ENCODE measurements at places on chromosomes 5 and 9. TPM values are rescaled to one million over a fixed set of nuclear protein-coding genes. Genes with fewer than 3 reads are reported as not detected.
A peak's percentile ranks its signal among the peaks of the same experiment; 100 is the strongest.

DNA sequence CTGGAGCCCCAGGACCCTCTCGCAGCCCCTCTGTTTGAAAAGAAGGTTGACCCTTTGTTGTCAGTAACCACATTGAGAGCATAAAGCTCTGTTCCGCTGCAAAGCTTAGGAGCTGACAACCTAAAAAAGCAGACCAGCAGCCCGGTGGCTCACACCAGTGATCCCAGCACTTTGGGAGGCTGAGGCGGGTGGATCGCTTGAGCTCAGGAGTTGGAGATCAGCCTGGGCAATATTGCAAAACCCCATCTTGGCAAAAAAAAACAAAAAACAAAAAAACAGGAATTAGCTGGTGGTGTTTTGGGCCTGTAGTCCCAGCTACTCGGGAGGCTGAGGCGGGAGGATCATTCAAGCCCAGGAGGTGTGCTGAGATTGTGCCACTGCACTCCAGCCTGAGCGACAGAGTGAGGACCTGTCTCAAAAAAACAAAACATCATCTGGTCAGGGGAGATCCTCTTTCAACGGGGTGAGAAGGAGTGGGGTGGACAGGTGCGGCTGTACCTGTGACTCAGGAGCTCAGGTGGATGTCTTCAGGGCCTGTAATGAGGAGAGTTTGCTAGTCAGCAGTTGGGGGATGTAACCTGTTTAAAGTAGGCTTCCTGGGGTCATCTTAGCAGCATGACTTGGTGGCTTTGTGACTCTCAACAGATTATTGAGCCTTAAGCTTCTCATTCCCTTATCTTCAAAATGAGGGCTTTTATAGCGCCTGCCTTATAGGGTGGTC is 694 bp upstream of the REEP2 start:
- DNase-seq, result no peak

- DNase-seq, result no peak
Measured at GRCh38 chr9:93110311-93110855, 14.4 kb downstream of the CARD19 start.

GRCh38 chr9:72396247-72397091 is 31.5 kb upstream of the ZFAND5 start:
- DNase-seq, result no peak

DNA sequence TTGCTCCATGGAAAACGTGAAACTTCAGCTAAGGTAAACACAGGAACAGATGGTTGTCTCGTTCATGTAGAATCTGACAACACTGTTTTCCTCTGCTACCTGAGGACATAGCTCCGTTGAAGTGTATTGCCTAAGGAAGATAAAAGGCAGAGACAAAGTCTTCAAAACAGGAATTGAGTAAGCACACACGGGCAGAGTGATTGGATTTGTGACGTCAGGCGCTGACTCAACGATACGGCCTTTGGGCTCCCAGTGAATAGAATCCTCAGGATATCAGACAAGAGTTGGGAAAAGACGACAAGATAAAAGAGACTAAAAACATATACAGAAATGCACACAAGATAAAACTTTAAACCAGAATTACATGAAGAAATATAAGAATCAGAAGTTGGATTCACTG is 787.1 kb upstream of the CTNND2 start:
- no peak for DNase-seq

DNA sequence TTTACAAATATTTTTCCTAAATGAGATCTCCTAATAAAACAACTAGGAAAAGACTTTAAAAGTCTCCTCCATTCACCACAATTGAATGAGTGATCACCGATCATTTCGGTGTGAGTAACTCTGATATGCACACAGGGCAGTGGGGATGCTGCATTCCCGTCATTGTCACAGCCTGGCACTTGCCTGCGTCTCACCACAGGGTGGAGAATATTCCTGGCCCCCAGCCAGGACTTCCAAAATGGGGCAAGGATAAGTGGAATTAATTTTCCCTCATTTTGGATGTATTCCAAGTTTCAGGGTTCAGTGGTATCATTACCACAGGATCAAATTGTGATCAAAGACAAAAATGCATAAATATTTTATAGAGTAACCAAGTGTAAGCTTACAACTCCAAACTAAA is 107.1 kb downstream of the CTNND2 start:
- no peak for DNase-seq

DNA sequence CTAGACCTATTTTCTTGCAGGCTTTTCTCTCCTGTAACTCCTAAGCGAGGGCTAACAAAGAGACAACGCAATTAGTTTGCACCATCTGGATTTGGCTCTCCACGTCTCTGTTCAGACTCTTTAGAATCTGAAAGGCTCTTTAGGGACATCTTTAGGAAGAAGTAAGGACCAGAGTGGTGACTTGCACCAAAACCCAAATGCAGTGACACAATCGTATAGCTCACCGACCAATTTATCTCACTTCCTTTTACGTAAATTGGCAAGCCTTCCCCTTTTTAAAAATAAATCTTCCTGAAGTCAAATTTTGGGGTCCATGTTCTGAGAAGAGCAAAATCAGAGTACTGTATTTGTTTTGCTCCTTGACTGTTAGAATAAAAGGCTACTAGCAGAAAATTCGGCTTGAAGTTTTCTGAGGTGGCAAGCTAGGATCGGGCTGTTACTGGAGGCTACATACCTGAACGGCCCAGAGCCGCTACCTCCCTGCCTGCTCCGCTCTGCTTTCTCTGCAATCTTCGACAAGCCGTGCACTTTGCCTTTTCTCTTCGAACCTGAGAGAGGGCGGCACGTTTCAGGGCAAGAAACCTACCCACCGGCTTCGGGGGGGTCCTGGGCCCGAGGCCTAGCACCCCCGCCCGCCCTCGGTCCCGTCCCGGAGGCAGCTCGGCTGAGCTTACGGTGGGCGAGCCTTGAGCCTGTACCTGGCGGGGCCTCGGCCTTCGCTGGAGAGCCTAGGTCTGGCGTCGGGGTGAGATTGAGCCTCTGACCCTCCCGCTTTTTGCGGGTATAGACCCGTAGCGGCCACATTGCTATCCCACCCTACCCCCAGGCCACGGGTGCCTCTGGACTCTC is 537 bp downstream of the MEIKIN start:
- DNase-seq, result no peak

- no peak for DNase-seq
Measured at GRCh38 chr9:98236901-98237487, 18.5 kb downstream of the TBC1D2 start.

- no peak for DNase-seq
Measured at GRCh38 chr9:114798780-114799427, 6.9 kb downstream of the TNFSF15 start.

- DNase-seq, result no peak
Measured at GRCh38 chr5:6419340-6419852, 29.3 kb upstream of the UBE2QL1 start.

DNA sequence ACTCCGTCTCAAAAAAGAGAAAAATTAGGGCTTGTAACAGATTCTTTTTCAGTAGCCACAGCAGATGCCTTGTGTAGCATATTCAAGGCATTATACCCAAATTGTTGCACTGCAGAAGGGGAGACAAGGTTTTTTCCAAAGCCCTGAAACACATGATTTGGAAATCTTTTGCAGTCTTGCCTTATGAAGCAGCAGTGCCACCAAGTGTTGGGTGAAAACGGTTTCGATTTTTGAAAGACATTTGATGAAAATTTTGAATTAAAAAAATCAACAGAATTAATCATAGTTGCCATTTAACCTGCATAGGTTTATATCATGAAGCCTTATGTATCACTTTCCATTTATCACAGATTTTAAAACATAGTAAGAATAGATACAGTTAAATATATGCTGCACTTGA is 479.5 kb downstream of the TAF11L14 start:
- peak; percentile 35 for DNase-seq

DNA sequence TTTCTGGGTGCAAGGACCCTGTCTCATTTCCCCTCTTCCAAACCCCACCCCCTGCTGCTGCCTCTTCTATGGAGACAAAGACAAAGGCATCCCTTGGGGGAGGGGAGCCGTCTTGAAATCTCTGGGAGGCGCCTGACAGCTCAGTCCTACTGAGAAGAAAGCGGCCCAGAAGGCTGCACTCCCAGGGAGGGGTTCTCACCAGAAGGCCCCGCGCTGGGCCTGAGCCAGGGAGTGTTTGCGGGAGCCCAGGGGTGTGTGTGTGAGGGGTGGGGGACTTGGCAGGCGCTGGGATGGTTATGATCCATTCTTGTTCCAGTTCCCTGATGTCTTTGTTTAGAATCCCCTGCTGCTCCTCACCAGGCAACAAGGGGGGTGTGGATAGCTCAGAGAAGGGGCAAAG is 45.7 kb upstream of the ALDH1B1 start:
- DNase-seq, result no peak

- DNase-seq, result no peak
Measured at GRCh38 chr5:38259062-38259808, 876 bp downstream of the EGFLAM start.

- DNase-seq, result no peak
Measured at GRCh38 chr5:14057289-14057688, 85.9 kb upstream of the TRIO start.

Gene CCDC187
- 0.04 TPM for polyA plus RNA-seq

Gene C5
- 9.1 TPM for polyA plus RNA-seq

Gene PCDHGA3
- not detected for polyA plus RNA-seq

Gene NME5
- polyA plus RNA-seq, result 0.72 TPM

Gene SMU1
- polyA plus RNA-seq, result 14.9 TPM
